ENCODE measurements at places on chromosomes 7 and 10.

DNA sequence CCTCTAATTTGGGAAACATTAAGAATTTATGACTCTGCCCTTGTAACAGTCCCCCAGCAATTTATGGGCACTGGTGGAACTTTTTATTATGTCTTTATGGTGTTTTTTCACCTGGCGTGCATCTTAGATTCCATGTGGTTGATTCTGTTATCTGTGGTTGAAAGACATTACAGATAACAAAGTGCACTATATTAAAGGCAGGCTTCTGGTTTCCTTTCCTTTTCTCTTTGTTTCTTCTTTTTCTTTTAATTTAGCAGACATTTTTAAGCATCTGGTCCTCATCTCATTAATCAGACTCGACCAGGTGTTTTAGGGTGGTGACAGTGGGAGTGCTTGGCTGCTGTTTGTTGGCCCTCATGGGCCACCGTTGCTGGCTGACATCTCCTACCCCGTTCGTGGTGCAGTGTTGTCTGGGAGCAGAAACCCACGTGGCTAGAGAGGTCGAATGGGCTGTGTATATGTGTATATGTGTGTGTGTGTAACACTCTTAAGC is 77.4 kb downstream of the LRMDA start:
- DNase-seq = no peak

DNA sequence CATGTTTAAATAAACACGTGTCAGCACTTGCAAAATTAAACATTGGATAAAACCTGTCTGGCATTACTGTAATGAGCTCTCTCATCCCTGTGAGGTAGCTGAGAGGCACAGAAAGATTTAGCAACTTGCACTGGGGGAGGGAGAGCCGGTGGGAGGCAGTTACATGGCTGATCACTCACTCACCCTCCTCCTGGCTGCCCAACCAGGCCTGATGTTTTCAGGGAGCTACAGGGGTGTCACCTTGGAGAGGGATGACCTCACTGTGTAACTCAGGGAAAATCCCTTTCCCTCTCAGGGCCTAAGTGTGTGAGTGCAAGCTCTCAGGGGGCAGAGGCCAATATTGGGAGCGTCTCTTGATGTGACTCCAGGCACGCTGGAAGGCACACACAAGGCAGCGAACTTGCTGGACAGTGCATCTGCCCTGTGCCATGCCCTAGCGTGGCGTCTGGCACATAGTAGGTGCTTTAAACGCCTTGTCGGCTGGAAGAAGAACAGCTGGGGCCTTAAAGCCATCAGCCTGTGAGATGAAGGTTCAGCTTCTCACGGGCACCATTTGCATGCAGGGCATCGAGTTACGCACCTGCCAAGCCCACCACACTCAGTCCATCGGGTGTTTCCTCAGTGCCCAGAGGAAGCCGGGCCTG is 51.1 kb downstream of the ELFN1 start:
- no peak for DNase-seq

DNA sequence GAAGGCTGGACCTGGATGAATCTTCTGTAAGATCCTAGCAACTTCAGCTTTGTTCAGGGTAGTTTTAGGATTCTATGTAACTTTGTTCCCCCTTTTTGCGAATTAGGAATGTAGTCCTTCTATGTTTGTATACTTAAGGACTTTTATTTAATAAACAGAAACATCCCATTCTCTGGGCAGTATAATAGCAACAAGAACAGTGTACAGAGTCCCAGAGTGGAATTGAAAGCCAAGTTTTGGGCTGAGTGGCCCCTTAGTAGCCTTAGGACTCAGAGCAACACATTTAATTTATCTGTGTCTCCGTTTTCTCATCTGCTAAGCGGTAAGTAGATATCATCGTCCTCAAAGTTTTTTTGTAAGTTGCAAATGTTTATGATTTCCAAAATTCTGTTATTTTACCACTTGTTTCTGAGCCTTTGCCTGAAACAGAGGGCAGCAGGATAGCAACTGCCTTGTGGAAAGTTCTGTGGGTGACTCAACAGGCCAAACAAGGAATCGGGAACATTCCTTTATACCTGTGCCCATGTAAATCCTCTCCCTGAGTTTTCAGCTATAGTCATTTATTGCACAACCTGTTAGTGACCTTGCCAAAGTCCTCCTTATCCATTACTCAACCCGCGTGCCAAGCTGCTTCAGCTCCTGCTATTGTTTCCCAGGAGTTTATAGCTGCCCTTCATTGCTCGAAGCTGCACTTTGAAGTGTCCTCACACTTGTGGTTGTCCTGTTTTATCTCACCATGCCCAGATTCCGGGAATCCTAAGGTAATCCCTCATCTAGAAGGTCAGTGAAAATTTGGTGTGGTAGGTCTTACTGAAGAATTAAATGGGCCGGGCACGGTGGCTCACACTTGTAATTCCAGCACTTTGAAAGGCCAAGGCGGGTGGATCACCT is 199.1 kb upstream of the AHR start:
- no peak for DNase-seq

- DNase-seq = no peak
Observed at GRCh38 chr7:47231032-47231431, 350.9 kb downstream of the TNS3 start.

GRCh38 chr7:19016140-19016539 is 101.3 kb downstream of the TWIST1 start:
- DNase-seq = no peak

GRCh38 chr7:151767557-151767956 is 109.4 kb downstream of the PRKAG2 start:
- DNase-seq = no peak

DNA sequence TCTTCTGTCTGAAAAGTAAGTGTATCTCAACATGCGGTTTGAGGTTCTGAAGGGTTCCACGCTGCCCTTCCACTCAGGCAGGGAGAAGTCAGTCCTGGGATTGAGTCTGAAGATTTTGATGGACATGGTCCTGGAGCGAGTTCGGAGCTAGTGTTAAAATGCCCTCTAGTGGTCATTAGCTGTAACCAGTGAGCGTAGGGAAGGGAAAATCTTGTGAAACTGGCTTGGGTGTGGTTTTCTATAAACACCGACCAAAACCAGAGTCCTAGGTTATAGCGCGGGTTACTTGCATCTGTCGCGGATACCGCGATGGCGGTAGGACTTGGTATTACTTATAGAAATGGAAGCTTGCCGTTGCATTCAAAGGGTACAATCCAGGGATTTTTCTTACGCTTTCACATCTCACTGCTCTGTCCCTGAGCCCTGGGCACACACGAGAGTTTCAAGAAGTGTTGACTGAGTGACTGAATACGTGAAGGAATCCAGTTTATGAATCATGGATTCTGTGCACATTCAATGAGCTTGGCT is 348.2 kb upstream of the C7orf33 start:
- no peak for DNase-seq

GRCh38 chr10:127145173-127145572 is 51.2 kb downstream of the INSYN2A start:
- no peak for DNase-seq

DNA sequence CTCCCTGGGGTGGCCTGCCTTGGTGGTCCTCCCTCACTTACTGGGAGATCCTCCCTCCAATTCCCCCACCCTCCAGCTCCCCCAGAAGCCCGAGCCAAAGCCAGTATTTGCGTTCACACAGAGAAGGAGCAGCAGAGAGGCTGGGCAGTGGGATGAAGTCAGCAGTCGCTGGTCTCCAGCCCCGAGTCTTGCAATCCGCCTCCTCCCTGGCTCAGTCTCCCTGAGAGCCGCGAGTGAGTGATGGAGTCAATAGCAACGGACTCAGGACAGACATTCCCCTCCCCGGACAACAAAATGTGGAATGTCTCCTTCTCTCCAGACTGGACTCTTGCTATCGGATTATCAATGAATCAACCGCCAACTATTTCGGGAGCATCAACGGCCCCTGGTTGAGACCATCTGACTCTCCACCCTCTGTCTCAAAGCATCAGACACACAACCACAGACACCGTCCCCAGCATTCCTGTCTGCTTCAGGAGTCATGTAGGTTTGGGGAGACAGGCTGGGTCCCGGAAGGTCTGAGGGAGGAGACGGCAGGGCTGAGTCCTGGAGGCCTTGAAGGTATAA is 178.4 kb downstream of the SH3PXD2A start:
- DNase-seq = no peak

DNA sequence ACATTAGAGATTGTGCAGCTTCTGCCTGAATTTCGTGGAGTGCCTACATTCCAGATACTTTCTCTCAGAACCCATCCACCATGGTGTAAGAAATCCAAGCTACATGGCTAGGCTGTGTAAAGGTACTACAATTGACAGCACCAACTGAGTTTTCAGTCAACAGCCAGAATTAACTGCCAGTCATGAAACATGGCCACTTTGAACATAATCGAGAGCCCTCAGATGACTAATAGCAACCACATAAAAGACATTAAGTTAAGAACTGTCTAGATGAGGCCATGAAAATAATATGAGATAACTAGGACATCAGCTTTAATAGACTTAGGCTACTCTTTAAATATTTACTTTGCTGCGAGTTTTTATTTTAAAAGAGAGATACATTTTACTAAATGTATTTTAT is 1106.8 kb upstream of the LRRTM3 start:
- DNase-seq = no peak

- DNase-seq = no peak
Observed at GRCh38 chr10:122716025-122716424, 16.4 kb upstream of the C10orf120 start.

DNA sequence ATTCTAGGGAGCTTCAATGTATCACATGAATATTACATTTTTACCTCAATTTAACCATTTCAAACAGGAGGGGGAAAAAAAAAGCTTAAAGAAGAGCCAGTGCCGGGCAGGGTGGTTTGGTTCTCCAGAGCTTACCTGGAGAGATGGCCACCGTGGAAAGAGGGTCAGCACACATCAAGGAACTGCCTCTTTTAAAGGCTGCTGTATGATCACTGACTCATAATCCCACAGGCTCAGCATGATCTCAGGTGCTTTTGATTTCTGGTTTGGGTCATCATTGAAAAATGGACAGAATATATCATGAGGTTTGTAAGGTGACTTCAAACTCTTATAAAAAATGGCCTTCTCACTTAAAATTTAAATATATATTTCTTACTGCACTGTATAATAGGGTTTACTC is 67.5 kb upstream of the MDFIC start:
- DNase-seq = no peak

DNA sequence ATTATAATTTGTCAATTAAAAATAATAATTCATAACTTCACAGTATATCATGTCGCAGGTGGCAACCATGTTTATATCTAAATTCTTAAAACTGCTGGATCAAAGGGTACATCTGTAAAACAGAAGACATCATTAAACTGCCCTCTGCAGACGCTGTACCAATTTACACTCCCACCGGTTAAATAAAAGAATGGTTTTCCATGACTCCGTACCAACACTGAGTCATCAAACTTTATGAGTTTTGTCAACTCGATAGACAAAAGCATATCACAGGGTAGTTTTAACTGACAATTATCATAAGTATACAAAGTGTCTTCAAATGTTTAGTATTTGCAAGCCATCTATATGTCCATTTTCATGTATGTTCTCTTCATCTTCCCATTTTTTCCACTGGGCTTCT is 5.7 kb upstream of the GSTK1 start:
- DNase-seq = no peak

GRCh38 chr10:48437546-48437945 is 131.1 kb downstream of the MAPK8 start:
- DNase-seq = no peak

DNA sequence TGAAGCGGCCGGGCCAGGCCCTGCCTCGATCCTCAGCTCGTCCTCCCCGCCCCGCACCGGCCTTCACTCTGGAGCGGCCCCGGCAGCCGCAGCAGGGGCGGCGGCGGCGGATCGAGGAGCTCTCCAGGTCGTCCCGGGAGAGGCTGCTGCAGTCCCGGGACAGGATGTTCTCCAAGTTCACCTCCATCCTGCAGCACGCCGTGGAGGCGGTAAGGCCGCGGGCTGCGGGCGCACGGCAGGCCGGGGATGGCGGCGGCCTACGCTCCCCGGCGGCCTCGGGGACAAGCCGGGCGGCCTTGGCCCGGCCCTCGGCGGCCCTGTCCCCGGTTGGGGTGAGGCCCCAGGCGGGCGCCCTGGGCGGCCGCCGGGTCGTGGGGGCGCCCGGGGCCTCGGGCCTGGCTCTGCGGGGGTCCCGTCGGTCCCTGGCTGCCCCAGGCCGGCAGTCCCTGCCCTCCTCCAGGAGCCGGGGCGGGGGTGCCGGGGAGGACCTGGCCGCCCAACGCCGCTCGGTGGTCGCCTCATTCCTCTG is 399 bp downstream of the FHIP2A start:
- DNase-seq = no peak

GRCh38 chr10:127757033-127757432 is 20.0 kb downstream of the FOXI2 start:
- DNase-seq = no peak

GRCh38 chr7:99030457-99030856 is 113.5 kb downstream of the SMURF1 start:
- DNase-seq = no peak

All from NCI-H1048 (cell line).